Lung microvascular endothelial cell (primary cell): ENCODE measurements at places on chromosomes 4 and X. TPM values are rescaled to one million over a fixed set of nuclear protein-coding genes. Genes with fewer than 3 reads are reported as not detected.

The CRLF2 gene
- total RNA-seq, result not detected in 2 replicates

The KIT gene
- 1.2 and 2.4 TPM in 2 replicates for total RNA-seq

The KIAA1210 gene
- not detected in 2 replicates for total RNA-seq

GRCh38 chr4:17109126-17109525 lies 210.7 kb upstream of the LDB2 start:
- DNase-seq, result no peak

DNA sequence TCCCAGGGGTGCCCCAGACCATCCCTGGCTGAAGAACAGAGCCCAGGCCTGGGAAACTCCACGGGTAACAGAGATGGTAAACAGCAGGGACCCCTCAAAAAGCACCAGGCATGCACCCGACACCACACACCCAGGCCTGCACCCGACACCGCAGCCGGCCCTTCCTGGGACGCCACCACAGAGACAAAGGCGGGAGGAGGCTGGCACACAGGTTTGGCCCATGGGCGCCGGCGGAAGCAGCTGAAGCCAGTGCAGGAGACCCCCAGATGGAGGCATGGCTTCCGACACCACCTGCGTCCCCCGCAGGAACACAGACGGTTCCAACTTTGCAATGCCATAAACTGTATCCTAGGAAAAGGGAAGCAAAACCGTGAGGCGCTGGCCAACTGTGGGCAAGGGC lies 22.3 kb downstream of the CTBP1 start:
- DNase-seq, result no peak

DNA sequence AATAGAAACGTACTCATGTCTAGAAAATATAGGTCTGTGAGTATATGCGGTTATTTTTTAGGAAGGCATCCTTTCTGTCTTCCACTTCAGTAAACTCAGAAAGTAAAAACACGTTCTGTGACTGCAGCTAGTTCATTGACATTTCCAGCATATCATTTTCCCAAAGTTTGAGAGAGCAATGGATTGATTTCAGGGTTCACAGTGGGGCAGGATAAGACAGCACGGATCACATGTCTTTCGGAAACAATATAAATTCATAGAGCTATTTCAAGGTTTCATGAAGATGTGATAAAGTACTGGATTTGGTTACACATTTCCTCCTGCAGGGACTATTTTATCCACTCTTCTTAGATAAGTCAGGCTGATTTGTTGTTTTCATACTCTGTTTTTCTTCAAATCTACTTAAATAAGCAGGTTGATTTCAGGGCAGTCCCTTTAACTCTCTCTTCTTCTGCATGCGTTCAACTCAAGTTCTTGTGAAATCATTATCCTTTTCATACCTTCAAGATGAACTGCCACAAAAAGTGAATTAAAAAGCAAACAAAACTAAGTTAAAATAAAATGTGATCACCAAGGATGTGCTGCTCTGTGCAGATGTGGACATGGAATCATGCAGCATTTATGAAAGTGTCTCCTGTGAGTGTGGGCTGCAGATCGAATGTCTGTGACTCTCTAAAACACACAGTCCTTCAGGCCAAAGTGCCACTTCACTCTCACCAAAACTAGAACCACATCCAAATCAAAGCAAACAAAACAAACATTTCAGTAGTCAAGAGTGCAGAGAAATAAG lies 187.7 kb downstream of the UNC5C start:
- DNase-seq, result no peak

- peak; percentile 94 for DNase-seq
Measured at GRCh38 chr4:152255437-152255836, 280.5 kb downstream of the FBXW7 start.

The TMSB15C gene
- 6.1 and 8.3 TPM in 2 replicates for total RNA-seq

GRCh38 chrX:153669174-153669890 lies 4.3 kb downstream of the PNCK start:
- peak; percentile 49 for DNase-seq

GRCh38 chr4:23890369-23891063 lies 669 bp upstream of the PPARGC1A start:
- DNase-seq, result no peak

GRCh38 chr4:175833574-175834311 lies 21.7 kb upstream of the GPM6A start:
- DNase-seq, result no peak

DNA sequence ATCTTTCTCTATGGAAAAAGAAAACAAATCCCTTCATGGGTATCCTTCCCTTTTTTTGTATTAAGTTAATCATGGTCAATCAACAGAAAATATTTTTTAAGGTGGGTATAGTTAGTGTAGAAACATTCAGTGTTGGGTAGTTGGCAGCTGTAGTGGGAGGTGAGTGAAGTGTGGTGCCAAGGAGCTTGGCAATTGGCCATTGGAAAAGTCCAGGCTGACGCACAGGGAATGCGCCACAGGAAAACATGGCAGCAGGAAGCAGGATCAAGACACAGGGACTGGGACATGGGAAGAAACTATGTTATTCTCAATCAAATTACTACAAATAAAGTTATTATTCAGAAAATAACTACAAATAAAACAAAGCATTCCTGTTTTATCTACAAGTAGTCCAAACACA lies 20.0 kb downstream of the PALLD start:
- DNase-seq, result peak; percentile 60

The MAGEB2 gene
- not detected in 2 replicates for total RNA-seq

The GPR173 gene
- 0.44 and 1.4 TPM in 2 replicates for total RNA-seq

The CCNB3 gene
- 0.22 and 0.40 TPM in 2 replicates for total RNA-seq

- DNase-seq, result no peak
Measured at GRCh38 chrX:104854188-104854587, 288.2 kb downstream of the IL1RAPL2 start.

GRCh38 chr4:27692158-27692557 lies 831.5 kb downstream of the STIM2 start:
- peak; percentile 44 for DNase-seq

GRCh38 chr4:9825049-9825448 lies 43.6 kb downstream of the DRD5 start:
- DNase-seq, result no peak

DNA sequence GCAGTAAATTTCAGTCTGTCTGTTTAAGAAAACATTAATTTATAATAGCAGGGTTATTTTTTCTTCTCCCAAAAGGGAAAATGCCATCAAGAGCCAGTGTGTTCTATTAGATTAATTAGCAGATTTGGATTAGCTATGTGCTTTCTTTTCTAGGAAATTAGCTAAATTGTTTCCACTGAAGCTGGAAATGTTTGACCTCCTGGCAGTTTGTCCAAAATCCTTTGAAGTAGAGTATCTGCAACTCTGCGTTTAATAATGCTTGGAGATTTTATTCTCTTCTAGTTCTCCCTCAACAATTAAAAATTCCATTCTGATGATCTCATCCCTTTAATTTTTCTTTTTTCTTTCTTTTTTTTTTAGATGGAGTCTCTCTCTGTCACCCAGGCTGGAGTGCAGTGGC lies 27.1 kb upstream of the HOPX start:
- no peak for DNase-seq

DNA sequence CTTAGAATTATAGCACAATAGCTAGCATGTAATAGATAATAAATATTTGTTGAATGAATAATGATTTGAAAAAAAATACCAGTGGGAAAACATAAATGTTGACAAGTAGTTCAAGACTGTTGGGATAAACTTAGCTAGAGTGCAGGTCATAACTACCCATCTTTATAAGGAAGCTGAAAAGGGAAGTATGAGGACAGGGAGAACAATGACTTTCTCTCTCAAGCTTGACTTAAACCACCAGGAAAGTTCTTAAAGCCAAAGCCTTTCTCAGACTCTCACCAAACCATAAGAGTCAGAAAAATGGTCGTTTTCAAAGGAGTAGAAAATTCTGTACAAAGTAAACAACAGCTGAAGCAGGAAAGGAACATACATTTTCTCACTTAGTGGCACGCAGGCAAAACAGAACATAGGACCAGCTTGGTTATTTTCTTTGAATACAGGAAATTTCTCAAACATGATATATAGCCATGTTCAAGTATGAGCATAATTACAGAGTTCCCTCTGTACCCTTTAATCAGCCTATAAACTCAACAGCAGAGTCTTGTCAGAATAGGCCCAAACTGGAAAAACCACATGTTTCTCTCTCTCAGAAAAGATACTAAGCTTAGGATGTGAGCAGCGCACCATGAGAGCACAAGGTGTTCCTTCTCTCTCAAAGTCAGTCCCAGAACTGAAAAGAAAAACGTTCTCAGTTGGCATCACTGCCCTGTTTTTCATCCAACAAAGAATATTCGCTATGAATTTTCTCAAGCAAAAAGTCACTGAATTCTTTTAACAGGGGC lies 28.7 kb downstream of the MAPK10 start:
- DNase-seq, result no peak

The AMBN gene
- total RNA-seq, result not detected in 2 replicates

The SLC9B1 gene
- 0.22 and 0.40 TPM in 2 replicates for total RNA-seq

The ZMAT1 gene
- total RNA-seq, result 0.65 and 1.2 TPM in 2 replicates

The RPA4 gene
- 0.44 and 0.79 TPM in 2 replicates for total RNA-seq

GRCh38 chrX:17859609-17860178 lies 1.4 kb downstream of the RAI2 start:
- DNase-seq, result peak; percentile 7

The SPP1 gene
- not detected in 2 replicates for total RNA-seq

DNA sequence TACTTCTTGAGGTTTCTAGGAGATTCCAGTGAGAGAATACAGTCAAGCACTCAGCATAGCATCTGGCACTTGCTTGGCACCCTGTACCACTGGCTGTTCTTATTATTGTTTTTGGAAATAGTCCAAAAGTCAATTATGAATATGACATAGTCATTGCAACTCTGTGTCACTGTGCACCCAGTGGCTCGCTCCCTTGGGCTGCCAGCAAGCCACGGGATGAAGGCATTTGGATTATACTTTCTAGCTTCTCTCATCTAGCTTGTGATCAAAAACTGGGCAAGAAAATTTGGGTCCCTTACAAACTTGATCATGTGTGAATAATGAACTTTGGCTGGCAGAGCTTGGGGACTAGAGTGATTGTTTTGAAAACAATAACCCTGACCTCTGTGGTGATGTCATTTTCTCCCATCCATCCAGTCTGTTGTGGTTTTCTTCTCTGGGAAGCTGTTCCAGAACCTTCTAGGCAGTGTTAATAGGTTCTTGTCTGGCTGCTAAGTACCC lies 32.7 kb upstream of the LIMCH1 start:
- DNase-seq, result peak; percentile 39

GRCh38 chrX:120768681-120769080 lies 107.0 kb downstream of the CT47B1 start:
- peak; percentile 68 for DNase-seq

The SSX7 gene
- not detected in 2 replicates for total RNA-seq

The RFC1 gene
- 44.2 and 66.7 TPM in 2 replicates for total RNA-seq

- peak; percentile 71 for DNase-seq
Measured at GRCh38 chr4:125334926-125335325, 20.2 kb downstream of the FAT4 start.

The SASH3 gene
- not detected in 2 replicates for total RNA-seq

- no peak for DNase-seq
Measured at GRCh38 chr4:141347684-141348083, 127.0 kb downstream of the ZNF330 start.

- peak; percentile 57 for DNase-seq
Measured at GRCh38 chr4:5361968-5362367, 310.7 kb downstream of the STK32B start.

GRCh38 chr4:175070444-175070843 lies 152.3 kb downstream of the ADAM29 start:
- no peak for DNase-seq

DNA sequence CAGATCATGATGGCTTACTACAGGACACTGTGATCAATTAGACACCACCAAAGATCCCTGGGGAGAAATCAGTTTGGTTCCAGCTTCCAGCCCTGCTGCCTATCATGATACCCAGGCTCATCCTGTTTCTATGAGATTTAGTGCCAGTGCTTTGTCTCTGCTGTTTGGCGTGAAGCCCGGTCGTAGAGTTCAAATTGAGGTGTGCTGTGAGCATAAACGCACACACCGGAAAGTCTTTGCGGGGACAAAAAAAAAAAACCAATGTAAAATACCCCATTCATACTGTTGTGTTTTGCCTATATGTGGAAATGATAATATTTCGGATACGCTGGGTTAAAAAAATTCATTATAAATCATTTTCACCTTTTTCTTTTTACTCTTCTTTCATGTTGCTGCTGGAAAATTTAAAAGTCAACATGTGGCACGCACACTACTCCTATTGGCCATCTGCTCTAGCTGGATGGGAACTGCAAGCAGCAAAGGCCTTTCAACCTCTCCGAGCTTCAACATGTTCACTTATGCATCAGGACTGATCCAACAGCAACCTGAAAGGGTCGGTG lies 607 bp upstream of the DKC1 start:
- peak; percentile 90 for DNase-seq

The FREM3 gene
- total RNA-seq, result 0.22 and 0.60 TPM in 2 replicates

The PRRG3 gene
- not detected in 2 replicates for total RNA-seq

DNA sequence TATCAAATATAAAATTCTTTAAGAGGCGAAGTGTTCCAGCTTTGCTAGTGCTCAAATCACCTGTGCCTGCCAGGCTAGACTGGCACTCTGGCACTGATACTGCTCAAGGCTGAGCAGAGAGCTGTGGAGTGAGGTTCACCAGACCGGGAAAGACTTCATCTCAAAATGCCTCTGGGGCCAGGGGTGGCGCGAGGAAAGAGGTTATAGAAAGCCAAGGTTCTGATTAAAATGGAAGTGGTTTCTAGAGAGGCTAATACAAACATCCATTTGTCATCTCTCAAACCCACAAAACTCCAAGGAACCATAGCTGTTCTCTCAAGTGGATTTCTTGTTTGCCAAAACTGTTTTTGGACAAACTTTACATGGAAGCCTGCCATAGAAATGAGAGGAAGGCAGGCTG lies 41.5 kb downstream of the F11 start:
- no peak for DNase-seq

- DNase-seq, result no peak
Measured at GRCh38 chr4:159430896-159431295, 328.0 kb downstream of the RAPGEF2 start.

The ARHGAP36 gene
- total RNA-seq, result not detected in 2 replicates

GRCh38 chr4:174214101-174214878 lies 69.2 kb downstream of the FBXO8 start:
- DNase-seq, result no peak

DNA sequence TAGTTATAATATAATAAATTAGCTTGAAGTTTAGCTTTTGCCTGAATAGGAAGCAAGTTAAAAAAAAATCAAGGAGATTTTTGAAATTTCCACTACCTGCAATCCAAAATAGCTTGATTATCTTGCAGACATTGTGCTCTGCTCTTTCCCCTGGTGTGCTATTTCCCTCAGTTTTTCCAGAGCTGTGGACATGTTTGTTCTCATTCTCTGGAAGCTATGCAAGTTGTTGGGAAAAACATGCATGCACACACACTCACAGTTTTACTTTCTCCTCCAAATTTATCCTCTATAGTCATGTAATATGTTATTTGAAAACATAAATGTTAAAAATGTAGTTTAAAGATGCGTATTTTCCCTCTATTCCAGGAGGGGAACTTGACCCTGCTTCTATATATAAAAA lies 225.8 kb upstream of the ARSJ start:
- DNase-seq, result no peak

GRCh38 chr4:23654791-23655190 lies 235.1 kb downstream of the PPARGC1A start:
- DNase-seq, result no peak

GRCh38 chrX:130097507-130098209 lies 12.6 kb downstream of the ELF4 start:
- peak; percentile 87 for DNase-seq

GRCh38 chr4:158176108-158176507 lies 3.3 kb upstream of the GASK1B start:
- DNase-seq, result no peak
